ENCODE measurements at places on chromosomes 11 and 22.

DNA sequence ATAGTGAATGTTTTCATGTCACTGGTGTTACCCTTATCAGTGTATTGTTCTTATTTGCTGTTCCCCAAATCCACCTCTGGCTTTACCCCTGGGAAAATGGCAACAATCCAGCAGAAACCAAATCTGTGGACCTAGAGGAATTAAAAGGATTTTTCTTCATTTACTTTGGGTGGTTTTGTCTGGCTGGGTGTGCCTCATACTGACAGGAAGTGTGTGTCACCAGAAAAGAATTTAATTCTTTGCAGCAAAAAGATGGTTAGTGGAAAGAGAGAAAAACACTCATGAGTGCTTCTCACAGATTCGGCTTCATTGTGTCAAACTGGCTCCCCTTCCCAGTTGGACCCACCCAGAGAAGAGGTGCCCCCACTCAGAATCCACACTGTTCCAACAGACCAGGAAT lies 38.9 kb downstream of the FZD4 start:
- no peak for DNase-seq

DNA sequence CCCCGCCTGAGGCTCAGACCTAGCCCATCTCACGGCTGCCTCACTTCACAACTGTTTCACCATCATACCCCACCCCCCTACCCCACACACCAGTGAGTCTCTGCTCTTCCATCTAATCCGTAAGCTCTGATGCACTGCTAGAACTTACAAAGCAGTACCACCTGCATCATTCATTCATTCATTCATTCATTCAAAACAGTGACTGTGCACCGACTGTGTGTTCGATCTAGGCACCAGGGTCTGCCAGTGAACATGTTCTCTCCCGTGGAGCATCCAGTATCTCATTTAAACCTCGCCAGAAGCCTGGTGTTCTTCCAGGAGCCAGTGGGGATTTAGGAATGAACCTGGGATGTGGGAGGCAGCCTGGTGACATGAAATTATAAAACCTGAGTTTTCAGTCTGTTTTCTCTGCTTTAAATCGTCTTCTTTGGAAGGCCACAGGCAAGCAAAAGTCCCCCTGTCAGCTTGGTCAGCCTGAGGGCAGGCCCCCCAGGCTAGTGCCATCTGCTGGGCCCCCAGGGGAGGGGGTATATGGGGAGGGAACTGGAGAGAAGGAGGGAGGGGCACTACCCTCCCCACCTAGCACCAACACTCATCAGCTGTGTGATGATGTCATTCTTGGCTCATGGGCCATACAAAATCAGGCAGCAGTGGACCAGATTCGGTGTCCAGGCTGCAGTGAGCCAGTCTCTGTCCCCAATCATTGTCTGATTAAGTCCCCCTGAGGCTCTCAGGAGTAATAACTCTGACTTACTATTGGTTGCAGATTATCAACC lies 18.4 kb downstream of the TMPRSS6 start:
- no peak for DNase-seq

DNA sequence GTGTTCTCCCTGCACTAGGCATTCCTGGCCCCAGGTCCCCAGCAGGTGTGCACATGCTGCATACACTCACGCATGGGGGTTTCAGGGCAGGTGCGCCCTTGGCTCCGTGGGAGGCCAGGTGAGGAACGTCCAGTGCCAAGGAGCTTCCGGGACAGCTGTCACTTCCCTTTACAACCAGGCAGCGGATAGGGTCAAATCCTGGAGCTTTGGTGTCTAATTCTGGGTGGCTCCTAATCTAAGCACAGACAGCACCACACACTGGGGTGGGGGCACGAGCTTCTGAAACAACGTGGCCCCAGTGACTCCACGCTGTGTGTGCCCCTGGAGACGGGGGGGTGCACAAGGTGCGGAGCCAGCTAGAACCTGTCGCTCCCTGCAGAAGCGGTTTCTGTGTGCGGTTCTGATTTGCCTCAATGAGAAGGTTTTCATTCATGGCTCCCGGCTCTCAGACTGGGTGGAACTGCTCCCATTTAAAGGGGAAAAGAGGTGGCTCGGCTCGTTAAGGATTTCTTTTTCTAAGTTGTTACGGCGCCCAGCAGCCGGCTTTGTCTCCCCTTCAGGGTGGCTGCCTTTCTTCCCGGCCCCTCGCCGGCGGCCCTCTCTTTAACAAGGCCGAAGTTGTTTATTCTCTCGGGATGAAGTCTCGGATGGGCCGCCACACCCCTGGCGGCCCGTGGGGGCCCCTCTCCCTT lies 5.0 kb downstream of the CCND1 start:
- DNase-seq, result no peak

- DNase-seq, result no peak
Observed at GRCh38 chr11:122210367-122210997, 94.5 kb upstream of the BLID start.

DNA sequence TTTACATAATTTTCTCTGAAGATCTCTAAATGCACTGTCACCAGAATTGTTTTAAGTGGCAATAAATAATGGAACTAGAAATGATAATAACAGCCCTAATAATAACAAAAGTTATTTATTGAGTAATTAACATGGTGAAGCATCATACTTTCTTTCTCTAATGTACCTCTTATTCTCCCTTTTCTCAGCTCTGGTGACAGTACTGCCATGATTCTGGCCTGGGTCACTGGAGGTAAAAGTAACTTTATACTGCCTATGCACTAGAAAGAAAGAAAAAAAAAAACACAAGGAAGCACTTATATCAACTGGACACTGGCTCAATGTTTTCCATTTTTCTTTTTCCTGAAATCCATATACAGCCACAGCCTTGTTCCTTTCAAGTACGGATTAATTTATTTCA lies 43.7 kb downstream of the CADM1 start:
- no peak for DNase-seq

DNA sequence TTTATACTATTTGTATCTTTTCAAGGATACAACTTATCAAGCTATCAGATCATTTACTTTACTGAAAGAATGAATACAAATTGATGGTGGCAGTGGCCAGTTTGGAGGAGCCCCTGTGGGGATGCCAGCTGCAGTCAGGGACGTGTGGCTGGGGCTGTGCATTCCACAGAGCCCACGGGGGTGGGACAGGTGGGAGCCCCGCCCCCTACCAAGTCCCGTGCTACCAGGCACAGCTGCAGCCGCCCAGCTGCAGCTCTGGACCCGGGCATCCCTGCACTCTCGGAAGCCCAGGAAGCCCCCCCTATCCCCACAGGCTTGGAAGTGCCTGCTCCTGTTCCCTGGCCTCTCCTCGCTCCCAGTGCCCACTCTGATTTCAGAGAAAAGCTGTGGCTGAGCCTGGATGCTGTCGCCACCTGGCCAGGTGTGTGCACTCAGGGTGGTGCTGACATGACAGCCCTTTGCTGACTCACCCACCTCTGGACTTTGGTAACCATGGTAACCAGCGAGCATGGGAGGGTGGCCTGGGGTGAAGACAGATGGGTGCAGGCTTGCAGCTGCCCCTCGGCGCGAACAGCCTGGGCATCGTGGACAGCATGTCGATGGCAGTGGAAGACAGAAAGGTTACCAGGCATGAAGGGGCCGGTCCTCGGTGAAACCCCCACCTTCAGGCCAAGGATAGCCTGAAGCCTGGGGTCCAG lies 138.1 kb downstream of the SBF2 start:
- no peak for DNase-seq

DNA sequence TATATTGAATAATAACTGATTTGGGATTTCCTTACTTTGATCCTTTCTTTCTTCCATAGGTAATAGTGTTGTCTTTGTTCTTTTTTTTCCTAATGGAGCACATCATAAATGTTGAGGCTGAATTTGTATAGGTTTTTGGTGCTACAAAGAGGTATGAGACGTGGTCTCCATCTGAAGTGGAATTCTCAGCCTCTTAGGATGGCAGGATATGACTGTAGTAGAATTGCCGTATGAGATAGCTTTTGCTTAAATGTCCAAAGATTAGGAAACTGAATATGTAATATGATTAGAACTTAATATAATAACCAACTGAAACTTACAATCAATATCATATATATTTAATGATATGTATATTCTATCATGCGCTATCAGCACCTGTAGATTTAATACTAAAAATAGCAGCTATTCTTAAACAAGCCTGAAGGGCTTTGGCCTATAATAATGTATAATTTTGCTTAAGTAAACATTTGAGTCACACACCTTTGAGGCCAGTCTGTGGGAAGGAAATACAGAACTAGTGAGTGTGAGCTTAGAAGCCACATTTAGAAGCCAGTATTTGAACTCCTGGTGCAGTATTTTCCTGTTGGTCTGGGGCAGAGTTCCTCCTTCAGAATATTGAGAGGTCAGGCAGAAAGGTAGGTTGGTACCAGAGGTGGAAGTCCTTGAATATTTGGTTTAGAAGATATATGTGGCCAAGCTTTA lies 62.6 kb downstream of the SWAP70 start:
- no peak for DNase-seq

DNA sequence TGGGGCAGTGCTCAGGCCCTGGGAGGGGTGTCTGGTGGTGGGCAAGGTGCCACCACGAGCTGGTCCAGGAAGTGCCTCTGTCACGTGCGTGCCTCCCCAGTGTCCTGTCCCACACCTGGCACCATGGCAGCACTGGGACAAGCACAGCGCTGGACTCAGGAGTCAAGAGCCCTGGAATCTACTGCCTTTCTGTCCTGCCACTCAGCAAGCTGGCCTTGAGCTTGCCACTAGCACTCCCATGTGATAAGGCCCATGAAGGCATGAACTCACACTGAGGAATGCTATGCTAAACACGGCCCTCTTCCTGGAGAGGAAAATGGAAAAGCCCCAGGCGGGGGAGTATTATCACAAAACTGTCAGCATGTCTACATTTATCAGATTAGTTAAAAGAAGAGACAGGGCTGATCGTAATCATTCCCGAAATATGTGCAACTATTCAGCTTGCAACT lies 50.7 kb upstream of the SLC35C1 start:
- DNase-seq, result no peak

DNA sequence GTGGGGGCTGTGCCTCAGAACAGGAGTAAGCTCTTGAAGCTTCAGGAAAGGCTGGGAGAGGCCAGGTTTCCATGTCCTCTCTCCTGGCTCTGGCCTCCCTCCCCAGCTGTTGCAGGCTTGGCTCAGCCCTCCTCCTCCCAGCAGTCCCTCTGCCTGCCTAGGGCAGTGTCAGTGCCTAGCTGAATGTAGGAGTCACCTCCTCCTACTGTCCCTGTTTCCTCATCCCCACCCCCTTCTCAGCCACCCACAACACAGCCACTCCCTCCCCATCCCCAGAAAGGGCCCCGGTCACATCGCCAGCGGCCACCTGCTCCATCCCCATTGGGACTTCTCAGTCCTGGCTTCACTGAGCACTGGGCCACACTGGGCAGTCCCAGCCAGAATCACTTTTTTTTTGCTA lies 2.9 kb upstream of the FBLN1 start:
- DNase-seq, result no peak

- no peak for DNase-seq
Observed at GRCh38 chr22:20061481-20061861, 18.6 kb upstream of the DGCR8 start.

GRCh38 chr22:45754822-45755221 lies 83.2 kb downstream of the ATXN10 start:
- no peak for DNase-seq

DNA sequence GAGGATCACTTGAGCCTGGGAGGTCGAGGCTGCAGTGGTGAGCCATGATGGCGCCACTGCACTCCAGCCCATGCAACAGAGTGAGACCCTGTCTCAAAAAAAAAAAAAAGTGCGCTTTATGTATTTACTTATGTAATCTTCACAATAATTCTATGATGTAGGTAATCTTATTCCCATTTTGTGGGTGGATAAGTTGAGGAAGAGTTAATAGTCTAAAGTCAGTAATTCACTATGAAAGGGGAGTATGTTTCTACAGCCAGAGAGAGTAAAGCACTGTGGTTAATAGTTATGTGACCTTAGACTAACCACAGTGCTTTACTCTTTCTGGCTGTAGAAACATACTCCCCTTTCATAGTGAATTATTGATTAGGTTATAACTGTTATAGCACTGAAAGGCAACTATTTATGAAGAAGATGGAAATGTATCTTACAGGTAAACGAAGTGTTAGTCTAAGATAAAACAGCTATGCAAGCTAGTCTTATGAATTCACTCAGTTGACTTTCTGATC lies 11.9 kb downstream of the CTR9 start:
- no peak for DNase-seq

DNA sequence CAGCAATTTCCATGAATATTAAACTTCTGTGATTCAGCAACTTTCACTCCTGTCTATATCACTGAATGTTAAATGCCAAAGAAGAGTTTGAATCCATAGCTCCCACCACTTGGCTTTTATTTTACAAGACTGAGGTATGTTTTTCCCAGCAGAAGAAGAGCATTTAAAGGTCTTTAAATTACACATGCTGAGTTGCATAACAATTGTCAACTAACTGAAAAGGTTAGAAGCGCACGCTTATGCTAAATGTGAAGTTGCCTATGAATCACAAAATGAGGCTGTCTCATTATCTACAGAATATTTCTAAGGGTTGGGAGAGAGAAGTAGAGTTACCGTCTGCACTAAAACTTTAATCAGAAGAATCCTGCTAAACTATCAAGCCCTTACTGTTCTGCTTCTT lies 1086.3 kb downstream of the FAM181B start:
- DNase-seq, result no peak

DNA sequence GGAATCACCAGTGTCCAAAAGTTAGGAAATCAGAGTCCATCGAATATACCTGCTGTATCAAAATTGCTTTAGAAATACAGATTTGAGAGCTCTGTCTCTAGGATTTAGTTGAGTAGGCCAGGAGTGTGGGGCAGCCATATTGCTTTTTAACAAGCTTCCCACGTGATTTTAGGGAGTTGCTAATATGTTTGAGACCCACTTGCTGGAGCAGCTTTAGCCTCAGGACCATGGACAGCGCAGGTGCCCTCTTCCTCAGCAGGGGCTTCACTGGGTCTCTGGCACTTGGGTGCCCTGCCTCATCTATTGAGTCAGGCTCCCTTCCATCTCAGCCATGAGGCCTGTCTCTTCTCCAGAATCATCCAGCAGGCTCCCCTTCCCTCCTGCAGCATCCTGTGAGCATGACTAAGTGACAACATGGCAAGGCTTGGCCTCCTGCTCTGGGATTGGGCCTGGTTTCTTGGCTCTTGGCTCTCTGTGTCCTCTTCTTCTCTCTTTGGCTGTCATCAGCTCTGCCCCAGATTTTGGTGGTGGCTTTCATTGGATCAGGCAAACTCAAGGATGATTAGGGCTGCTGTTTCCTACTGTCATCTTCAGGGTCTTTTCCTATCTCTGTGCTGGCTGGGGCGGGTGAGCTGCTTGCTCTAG lies 70.0 kb downstream of the SGSM1 start:
- DNase-seq, result no peak

GRCh38 chr11:14132312-14132711 lies 169.8 kb downstream of the SPON1 start:
- DNase-seq, result no peak

Measured in activated effector memory CD4-positive, alpha-beta T cell treated with Interleukin-2 at 50 U/mL for 16 hours (primary cell).